Stimulated activated memory B cell treated with anti-CD40 and anti-IgM and Interleukin-4, amounts not matched to agents 10 μg/mL and 1 μg/mL and 100 μg/mL, for 72 hours (primary cell): ENCODE measurements at places on chromosomes 11 and 22.
A peak's percentile ranks its signal among the peaks of the same experiment; 100 is the strongest.

DNA sequence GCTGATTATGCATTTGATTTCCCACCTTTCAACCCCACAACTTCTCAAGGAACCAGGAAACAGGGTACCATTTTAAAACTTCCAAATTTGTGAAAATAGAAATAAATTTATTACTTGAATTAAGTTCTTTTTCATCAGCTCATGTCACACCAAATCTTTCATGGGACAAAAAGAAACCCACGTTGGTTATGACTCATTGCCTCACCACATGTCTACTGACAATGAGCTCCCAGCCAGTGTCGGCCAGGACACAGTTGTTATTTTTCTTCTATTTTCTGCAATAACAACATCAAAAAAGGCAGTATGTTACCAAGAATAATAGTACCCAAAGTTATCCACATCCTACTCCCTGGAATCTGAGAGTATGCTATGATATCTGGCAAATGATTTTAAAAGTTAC, 17.3 kb downstream of the MS4A6A start:
- no peak for ATAC-seq

DNA sequence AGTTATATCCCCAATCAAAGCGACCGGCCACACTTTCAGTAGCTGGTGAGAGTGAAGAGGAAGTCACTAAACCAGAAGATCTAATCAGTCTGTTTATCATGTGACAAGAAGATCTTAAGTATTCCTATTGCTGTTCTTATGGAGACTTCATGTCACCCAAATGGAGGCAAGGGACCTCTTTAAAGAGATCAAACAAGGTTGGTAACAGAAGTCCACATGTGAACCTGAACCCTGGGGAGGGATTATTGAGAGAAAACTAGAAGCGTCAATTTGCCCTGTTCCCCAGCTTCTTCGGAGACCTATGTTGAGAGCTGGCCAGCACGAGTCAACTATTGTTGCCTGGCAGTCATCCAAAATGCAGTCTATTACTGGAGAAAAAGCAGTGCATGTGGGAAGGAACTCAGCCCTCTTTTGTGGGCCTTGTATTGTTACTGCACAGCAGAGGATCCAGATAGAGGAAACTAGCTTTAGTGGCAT, 76.9 kb upstream of the CTSC start:
- no peak for ATAC-seq

DNA sequence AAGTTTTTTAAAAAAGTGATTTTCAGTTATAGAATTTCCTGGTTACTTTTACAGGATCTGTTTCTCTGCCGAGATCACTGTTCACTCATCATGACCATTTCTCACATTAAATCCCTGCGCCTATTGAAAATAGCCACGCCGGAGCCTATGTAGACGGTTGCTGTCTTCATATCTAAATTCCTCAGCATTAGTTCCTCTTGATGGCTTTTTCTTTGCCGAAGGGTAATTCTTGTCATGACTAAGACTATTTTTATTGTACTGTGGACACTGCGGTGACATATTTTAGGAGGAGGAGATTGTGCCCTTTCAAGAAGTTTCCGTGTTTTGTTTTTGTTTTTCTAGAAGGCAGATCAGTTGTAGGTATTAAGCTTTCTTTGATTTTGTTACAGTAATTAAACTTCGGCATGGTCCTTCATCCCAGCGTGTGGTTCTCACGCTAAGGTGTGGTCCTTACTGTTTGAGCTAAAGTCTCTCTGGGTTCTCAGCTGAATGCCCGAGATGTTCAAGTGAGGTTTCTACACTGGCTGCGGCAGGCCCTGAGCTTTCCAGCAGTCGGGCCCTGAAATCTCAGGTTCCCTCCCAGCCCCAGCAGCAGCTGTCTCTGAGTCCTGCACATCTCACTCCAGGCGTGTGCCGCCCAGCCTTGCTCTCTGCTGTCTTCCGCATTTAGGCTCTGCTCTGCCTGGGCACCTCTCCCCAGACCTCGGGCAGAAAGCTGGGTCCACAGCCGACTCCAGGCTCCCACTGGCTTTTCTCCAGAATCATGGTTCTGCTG, 1110.5 kb downstream of the TBC1D22A start:
- peak; percentile 39 for ATAC-seq

DNA sequence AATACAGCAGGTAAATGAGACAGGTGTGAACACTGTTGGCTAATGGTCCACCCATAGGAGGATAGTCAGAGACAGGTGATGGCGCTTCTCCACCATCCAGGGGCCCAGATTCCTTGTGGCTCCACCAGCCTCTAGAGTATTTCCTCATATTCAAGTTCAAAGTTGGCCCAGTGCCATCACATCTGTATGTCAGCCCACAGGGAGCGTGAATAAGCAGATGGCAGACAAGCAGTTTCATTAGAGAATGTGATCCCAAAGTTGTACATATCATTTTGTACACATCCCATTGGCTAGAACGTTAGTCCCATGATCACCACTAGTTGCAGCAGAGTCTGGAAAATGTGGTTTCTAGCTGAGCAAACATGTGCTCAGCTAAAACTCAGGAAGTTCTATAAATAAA, 11.0 kb upstream of the CWF19L2 start:
- ATAC-seq: no peak

DNA sequence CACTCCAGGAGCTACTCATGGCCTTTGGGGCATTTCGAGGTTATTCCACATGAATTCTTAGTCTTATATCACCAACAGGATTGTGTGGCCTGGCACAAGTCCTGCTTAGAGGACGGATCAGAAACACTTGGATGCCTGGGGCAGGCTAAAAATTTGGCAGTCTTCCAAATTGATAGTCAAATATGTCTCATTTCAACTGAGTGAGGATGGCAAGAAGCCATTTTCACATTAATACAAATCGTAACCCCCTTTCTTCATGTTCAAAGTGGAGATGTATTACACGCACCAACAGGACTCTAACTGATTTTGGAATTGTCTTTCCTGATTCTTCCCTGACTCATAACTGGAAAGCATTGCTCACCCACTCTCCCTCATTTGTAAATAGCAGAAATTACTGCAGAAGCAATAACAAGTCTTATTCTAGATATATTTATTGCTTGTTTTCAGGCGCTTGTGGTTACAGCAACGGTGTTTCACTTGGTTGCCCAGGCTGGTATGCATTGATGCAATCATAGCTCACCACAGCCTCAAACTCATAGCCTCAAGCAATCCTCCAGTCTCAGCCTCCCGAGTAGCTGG, 10.3 kb upstream of the CCDC86 start:
- no peak for ATAC-seq

GRCh38 chr11:107496011-107496410, 38.4 kb upstream of the CWF19L2 start:
- no peak for ATAC-seq

DNA sequence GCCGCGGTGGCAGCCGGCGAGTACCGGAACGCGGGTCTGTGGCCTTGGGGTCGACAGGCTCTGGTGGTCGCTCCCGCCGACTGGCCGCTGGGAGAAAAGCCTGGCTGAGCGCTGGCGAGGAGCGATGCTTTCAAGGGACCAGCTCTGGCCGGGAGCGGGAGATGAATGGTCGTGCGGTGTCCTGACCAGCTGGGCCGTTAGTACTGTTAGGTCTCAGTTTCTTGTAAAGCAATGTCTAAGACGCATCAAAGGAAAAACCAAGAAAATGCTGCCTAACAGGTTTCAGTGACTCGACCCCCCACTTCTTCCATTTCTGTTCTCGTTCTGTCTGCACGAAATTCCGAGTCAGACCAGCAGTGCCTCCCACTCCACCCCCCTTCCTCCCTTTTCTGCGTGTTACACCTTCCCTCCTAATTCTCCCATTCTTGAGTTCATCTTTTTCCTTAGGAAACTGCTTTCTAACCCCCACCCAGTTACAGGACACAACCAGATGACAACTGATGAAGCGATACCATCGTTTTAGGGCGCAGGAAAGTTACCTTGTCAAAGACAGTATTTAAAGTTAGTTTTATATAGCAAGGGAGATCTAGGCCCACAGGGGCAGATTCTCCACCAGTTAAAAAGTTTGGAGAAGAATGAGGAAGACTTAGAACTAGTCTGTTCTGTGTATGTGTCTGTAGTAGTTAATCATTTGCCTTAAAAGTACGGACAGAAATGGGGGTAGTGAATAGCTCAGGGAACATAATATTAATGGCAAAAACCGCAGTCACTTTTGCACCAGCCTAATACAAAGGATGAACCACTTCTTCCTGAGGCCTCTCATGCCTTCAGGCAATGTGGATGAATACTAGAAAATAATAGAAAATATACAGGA, 1.0 kb downstream of the CUL5 start:
- ATAC-seq: no peak

GRCh38 chr11:1153105-1153950, 4.4 kb upstream of the MUC5AC start:
- peak; percentile 42 for ATAC-seq

DNA sequence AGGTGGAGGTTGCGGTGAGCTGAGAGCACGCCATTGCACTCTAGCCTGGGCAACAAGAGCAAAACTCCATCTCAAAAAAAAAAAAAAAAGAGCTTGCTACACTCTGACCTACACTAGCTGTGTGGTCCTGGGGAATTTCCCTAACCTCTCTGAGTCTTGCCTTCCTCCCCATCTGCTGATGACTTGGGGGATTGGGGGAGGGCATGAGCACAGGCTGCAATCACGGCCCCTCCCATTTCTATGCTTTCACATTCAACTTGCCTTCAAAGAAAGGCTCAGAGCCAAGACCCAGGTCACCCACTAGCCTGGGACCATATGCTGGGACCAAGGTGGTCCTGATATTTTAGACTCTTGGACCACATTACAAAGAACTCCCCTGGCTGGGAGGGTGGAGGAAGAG, 39.8 kb upstream of the TEF start:
- no peak for ATAC-seq

GRCh38 chr22:50691521-50691920, 18.9 kb downstream of the SHANK3 start:
- ATAC-seq: no peak

- no peak for ATAC-seq
Observed at GRCh38 chr11:109209572-109209971, 212.4 kb upstream of the C11orf87 start.

DNA sequence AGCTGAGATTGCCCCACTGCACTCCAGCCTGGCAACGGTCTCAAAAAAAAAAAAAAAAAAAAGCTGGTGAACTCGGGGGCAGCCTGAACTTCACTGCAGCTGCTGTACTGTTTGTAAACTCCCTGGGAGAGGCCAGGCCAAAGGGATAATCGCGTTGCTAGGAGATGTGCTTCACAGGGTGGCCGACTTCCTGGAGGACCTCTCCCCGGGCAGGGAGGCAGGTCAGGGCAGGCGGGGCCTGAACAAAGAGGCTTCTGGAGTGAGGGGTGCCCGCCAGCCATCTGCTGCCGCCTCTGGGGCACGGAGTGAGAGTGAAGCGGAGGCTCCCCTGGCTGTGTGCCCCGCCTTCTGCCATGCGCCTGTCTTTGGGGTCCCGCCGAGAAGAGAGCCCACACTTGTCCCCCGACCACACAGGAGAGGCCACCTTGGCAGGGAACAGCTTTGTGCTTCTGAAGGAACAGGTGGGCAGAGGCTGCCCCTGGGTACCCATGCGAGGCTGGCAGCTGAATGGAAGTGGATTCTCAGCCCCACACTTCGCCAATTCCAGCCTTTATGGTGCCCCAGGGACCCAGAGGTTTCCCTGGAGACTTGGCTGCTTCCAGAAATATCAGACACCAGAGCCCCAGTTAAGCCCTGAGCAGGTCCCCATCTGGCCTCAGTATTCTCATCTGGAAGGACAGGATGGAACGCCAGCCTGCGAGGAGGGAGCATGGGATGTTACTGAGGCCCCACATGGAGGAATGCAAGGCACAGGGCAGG, 29.6 kb downstream of the TMEM184B start:
- ATAC-seq: no peak

GRCh38 chr11:130179396-130180306, 20.1 kb downstream of the ST14 start:
- ATAC-seq: no peak
